ENCODE measurements at places on chromosomes 4 and X. TPM values are rescaled to one million over a fixed set of nuclear protein-coding genes. Genes with fewer than 3 reads are reported as not detected.

GRCh38 chr4:17780501-17781299 is 721 bp downstream of the FAM184B start:
- H3K4me1 ChIP-seq: peaks cover 14% of the 10 kb centered on the region
- peak overlapping the region; percentile 52 for H3K4me3 ChIP-seq
- H3K27ac ChIP-seq: no peak overlapping the region
- peaks cover 13% of the 10 kb centered on the region for H3K27me3 ChIP-seq

Gene NPY2R
- not detected for total RNA-seq

DNA sequence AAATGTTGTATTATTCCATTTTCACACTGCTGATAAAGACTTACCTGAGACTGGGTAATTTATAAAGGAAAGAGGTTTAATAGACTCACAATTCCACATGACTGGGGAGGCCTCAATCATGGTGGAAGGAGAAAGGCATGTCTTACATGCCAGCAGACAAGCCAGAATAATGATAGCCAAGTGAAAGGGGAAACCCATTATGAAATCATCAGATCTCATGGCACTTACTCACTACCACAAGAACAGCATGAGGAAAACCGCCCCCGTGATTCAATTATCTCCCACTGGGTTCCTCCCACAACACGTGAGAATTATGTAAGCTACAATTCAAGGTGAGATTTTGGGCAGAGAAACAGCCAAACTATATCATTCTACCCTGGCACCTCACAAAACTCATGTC is 2535.1 kb downstream of the ARAP2 start:
- no peak overlapping the region for H3K4me3 ChIP-seq
- peak; percentile 79 for DNase-seq
- no peaks in the 10 kb centered on the region for H3K27me3 ChIP-seq
- peak overlapping the region; percentile 16 for H3K27ac ChIP-seq
- H3K36me3 ChIP-seq: no peaks in the 10 kb centered on the region

DNA sequence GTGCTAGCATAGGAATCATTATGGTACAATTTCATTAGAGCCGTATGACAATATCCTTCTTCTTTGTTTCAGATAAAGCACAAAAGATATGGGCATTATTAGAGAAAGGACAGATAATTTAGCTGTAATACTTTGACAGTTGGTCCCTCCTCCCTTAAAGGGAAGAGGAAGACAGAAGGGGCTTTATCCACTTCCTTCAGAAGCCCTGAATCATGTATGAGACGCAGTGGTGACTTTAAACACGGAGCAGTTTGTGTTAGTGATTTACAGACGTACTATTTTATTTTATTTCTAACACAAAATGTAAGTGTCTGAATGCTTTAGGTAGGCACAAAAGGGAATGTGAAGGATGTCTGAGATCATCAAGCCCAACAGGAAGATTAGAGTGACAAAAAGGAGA is 467.7 kb downstream of the IL15 start:
- DNase-seq: no peak
- no peaks in the 10 kb centered on the region for H3K27me3 ChIP-seq
- no peaks in the 10 kb centered on the region for H3K36me3 ChIP-seq
- H3K4me1 ChIP-seq: no peaks in the 10 kb centered on the region
- H3K4me3 ChIP-seq: no peak overlapping the region
- H3K27ac ChIP-seq: no peak overlapping the region
